ENCODE measurements at places on chromosomes 3 and 15.

GRCh38 chr3:193821151-193821668, 228.2 kb downstream of the OPA1 start:
- DNase-seq, result no peak

DNA sequence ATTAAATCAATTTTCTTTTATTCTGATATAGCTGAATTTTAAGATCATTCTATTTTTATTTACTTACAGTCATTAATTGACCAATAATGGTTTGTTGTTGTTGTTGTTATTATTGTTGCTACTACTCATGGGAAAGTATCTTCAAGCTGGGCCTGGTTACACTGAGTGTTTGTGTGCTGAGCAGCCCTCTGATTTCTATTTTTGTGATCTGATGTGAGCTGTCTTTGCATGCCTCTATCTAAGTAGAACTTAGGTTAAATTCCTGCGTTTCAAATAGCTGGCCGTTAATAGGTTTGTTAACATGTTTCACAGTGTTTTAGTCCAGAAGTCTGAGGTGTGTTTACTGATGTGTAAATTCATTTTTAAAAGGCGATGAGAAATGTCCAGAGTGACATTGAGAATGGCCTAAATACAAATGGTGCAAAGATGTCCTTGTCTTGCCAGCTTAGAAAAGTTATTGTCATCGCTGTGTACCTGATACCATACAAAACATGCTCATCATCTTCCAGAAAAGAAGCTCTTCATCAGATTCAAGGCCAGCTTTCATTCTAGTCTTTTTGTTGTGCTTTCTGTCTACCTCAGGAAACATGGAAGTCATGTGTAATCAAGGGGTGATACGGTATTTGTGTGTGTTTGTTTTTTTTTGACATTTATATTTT, 15.8 kb downstream of the ARIH2 start:
- no peak for DNase-seq

- peak; percentile 2 for DNase-seq
These were observed 65.4 kb upstream of the P2RY1 start for GRCh38 chr3:152769523-152769922.

- peak; percentile 89 for DNase-seq
These were observed 2.7 kb downstream of the UPK1B start for GRCh38 chr3:119175872-119176756.

DNA sequence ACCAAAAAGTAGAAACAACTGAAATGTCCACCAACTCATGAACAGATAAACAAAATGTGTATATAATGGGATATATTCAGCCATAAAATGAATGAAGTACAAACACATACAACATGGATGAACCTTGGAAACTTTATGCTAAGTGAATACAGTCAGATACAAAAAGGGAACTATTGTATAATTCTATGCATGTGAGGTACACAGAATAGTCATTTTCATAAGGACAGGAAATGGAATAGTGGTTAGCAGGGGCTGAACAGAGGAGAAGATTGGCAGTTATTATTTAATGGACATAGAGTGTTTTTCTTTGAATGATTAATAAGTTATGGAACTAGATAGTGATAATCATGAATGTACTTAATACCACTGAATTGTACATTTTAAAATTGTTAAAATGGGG, 20.0 kb upstream of the TRANK1 start:
- DNase-seq, result no peak

- no peak for DNase-seq
These were observed 27.6 kb upstream of the CLDN11 start for GRCh38 chr3:170391108-170391507.

DNA sequence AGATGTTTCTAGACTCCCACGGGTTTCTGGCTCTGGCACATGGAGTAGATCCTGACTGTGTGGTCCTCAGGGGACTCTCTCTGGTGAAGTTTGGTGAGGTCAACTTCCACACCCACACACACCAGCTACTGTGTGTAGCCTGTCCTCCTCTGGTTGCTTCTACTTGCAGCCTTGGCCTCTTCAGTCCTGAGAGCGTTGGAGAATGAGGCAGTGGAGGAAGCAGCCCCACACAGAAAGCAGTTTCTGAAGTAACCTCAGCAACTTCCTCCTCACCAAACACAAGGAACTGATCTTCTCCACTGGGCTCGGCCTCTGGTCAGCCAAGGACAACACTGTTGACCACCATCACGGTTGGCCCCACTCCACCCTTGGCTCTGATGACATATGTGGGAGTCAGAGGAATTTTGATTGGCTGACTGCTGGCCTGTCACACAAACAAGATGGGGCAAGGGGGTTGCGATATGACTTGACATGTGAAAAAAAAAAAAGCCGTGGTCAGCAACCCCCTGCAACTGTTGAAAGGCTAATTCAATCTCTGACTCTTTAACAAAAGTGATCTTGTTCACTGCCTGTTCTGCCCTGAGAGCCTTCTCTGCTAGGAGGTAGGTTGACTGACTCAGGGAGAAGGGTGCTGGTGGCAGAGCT, 19.6 kb downstream of the CD86 start:
- peak; percentile 10 for DNase-seq

GRCh38 chr15:58916962-58917361, 16.5 kb downstream of the SLTM start:
- DNase-seq, result no peak

DNA sequence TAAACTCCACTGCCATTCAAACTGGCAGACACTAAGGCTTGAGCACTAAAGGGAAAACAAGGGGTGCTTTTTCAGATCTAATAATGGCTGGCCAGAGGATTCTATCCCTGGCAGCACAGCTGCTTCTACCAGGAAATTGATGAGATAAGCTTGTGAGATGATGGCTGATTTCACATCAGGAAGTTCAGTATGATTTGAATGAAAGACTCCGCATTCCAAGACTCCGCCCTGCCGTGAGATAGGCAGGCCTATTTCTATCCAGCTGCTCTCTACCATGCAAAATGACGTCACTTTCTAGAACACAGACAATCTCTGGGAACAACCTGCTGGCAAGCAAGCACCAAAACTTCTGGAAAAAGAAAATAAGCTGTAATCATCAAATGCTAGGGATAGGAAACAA, 171.8 kb downstream of the WDR76 start:
- DNase-seq, result peak; percentile 58

DNA sequence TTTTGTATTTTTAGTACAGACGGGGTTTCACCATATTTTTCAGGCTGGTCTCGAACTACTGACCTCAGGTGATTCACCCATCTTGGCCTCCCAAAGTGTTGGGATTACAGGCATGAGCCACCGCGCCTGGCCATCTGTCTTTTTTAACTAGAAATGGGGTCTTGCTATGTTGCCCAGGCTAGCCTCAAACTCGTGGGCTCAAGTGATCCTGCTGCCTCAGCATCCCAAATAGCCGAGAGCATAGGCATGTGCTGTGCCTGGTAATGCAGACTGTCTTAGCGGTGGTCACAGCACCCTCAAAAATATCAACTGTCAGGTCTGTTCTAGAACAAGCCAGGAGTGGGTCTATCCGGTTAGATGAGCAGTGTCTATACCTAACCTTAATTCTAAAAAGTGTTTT, 48.2 kb downstream of the SPATA12 start:
- DNase-seq, result no peak

GRCh38 chr15:93656041-93656440, 567.0 kb upstream of the RGMA start:
- DNase-seq, result no peak

- DNase-seq, result no peak
These were observed 186.5 kb upstream of the PEX5L start for GRCh38 chr3:180223268-180223667.

- peak; percentile 83 for DNase-seq
These were observed 397.2 kb downstream of the GAP43 start for GRCh38 chr3:116020495-116020894.

DNA sequence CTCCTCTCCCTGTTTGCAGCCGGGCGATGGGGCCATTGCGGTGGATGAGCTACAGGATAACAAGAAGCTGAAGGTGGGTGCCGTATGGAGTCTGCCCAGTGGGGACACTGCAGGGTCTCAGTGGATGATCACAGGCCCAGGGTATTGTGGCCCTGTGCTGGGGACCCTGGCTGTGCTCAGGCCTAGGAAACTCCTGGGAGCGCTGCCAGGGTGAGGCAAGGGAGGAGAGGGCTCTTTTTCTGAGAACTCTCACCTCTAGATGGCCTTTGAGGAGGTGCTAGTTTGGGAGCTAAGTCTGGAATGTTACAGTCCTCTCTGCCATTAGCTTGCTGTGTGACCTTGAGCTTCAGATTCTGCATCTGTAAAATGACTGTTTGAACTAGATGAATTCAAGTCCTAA, 16.4 kb downstream of the SLC24A1 start:
- DNase-seq, result no peak

DNA sequence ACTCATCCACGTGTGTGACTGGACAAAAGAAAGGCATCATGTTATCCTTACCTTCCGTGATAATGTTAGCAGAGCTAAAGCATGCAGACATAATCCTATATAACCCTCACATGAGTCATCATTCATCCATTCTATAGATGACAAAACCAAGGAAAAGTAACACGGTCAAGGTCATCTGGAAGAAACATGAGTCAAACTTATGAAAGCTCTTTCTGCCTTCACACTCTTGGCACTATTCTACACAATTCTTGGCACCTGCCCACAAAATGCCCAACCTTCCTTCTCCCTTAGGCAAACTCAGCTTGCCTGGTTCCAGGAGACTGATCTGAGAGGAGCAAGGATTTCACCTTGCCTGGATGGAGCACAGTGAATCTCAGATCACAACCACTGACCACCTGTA, 66.9 kb downstream of the PRICKLE2 start:
- peak; percentile 24 for DNase-seq

DNA sequence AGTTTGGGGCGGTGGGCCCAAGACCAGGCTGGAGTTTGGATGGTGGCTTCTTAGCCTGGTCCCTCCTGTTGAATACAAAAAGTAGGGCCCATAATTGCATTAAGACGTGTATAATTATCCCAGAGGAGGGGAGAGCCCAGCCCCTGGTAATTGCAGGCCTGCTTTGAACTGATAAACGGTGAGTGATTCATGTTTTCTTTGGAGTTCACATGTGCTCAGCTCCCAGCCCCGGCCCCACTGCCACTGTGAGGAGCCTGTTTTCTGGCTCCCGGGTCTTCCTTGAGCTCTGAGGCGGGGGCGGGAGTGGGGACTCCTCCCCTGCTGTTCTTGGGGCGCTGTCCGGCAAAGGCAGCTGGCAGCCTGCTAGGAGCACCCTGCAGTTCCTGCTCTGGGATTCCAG, 3.1 kb downstream of the PLXNA1 start:
- DNase-seq, result peak; percentile 64
